Bronchial epithelial cell (primary cell): ENCODE measurements at places on chromosomes 2 and 18. TPM values are rescaled to one million over a fixed set of nuclear protein-coding genes. Genes with fewer than 3 reads are reported as not detected.

- no peak for DNase-seq
These were observed 763.2 kb upstream of the ZEB2 start for GRCh38 chr2:145283131-145283530.

- no peak for DNase-seq
These were observed 76.8 kb downstream of the PLA2R1 start for GRCh38 chr2:159985656-159986055.

GRCh38 chr2:98086491-98087446, at the start of gene VWA3B:
TSS of gene VWA3B (plus strand) at chr2:98087167. CDS start at chr2:98093093, 5,926 bp downstream.
- peak; percentile 54 for DNase-seq

DNA sequence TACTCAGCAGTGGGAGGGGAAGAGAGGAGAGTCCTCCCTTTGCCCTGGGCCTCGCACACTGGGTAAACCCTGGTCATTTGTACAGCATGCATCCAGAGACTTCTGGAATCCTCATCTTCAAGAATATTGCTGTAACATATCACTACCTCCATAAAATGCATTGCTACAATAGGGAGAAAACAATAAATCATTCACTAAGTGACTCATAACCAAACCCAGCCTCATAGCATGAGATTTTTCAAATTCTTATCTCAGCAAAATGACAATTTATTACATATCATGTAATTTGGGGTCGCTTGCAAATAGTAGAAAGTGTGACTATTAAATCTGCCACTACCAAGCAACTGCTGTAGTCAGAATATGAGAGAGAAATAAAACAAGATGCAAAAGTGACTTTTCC, 189.4 kb downstream of the ALK start:
- DNase-seq, result no peak

- no peak for DNase-seq
These were observed 48.8 kb upstream of the PPP1CB start for GRCh38 chr2:28702878-28703277.

- no peak for DNase-seq
These were observed 24.4 kb downstream of the SNTG2 start for GRCh38 chr2:975095-975494.

- DNase-seq, result no peak
These were observed 3.9 kb downstream of the TP53I3 start for GRCh38 chr2:24080701-24081100.

DNA sequence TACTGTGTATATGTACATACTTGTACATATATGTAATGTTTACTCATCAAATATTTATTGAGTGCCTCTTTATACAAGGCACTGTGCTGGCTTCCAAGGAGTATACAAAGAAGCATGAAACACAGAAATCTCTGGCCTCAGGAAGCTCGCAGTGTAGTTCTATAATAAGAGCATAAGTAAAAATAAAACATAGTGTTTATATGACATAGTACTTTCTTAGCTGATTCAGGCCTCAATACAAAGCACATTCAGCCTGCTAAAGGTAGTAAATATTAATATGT, 13.9 kb downstream of the STAMBP start:
- DNase-seq, result no peak

DNA sequence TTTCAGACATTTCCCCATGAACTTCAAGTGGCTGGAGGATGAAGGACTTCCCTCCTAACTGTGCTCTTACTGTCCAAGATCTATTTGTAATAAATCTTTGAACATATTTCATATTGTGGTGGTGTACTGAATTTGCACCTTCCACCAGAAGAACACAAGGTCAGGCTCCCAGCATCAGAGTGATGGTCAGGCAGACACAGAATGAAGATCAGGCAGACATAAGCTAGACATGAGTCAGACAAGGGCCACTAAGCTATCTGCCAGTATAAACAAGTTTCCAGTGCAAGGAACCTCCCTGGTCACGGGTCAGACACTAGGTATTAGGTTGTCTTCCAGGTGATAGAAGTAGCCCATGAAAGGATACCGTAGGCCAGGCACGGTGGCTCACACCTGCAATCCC, 20.0 kb downstream of the AQP12B start:
- DNase-seq, result peak; percentile 5

- DNase-seq, result no peak
These were observed 75.5 kb upstream of the CCDC141 start for GRCh38 chr2:179125404-179125803.

DNA sequence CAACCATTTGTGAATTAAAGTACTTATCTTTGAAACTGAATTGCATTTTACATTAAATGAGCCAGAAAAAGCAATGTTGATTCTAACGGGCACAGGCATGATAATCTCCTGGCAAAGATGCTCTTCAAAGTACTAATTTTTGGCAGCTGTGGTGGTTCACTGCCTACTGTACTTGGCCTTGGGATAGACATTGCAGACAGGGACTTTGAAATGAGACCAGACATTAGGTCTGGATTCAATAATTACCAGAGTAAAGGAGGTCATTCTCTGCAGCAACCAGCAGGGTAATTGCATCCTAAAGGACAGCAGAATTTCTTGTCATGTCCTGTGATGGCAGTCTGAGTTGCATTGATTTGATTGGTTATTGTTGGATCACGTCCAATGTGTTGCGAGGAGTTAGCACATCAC, 986.5 kb downstream of the TDRD15 start:
- no peak for DNase-seq

GRCh38 chr2:159073256-159073655, 104.8 kb downstream of the TANC1 start:
- peak; percentile 74 for DNase-seq

Gene GRB14
- total RNA-seq, result 0.77 and 1.8 TPM in 2 replicates

Gene MRO
- total RNA-seq, result not detected in 2 replicates

Gene CCBE1
- 1.6 and 4.9 TPM in 2 replicates for total RNA-seq

Gene ALLC
- total RNA-seq, result not detected in 2 replicates
